DMS53 (cell line): ENCODE measurements at places on chromosomes 2 and 18.
A peak's percentile ranks its signal among the peaks of the same experiment; 100 is the strongest.

DNA sequence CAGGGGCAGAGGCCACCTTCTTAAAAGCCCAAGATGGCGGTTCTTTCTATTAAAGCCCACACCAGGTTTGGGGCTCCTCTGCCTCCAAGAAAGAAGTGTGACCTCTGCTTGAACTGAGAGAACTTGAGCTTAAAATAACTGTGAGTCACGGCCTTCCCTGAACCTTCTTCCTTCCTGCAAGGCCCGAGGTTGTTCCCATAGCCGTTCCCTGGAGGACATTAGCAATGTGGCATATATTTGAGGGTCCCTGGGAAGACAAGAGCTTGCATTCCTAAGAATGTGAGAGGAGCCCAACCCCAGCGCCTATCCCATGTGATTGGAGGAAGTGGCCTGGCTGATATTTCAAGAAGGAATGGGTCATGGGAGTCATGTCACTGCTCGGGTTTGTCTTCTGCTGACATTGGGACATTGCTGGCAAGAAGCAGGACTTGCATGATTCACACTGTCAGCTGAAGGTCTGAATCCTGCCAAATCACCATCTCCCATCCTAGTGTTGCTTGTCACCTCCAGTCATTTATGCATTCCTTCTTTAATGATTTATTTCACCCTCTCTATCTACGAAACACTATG is 168.1 kb downstream of the TRIB2 start:
- no peak for DNase-seq

GRCh38 chr2:201363857-201364560 is 6.9 kb upstream of the FLACC1 start:
- peak; percentile 82 for DNase-seq

GRCh38 chr2:126857502-126857901 is 41.2 kb upstream of the TEX51 start:
- DNase-seq, result no peak

- peak; percentile 48 for DNase-seq
Measured at GRCh38 chr18:48615566-48616401, 77.0 kb downstream of the CTIF start.

DNA sequence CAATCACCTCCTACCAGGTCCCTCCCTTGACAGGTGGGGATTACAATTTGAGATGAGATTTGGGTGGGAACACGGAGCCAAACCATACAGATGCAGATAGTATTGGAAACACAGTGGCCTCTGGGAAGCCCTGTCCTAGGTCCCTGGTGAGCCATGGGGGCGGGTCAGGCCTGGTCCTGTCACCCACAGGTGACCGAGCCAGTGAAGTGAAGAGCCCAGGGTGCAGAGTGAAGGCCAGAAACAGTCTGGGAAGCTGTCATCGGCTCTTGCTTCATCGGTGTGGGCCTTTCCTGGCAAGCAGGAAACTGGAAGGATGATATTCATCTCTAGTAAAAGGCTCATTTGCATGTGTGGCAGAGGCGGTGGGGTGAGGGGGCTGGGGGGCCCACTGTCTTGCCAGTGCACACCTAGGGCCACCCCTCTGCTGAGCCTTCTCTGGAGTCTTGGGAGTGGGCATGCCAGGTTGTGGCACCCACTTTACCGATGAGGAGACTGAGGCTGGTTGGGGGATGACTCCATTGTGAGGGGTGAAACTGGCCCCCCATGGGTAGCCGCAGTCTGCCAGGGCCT is 290.6 kb downstream of the NDUFA10 start:
- DNase-seq, result no peak

- no peak for DNase-seq
Measured at GRCh38 chr2:135257383-135258090, 205.4 kb downstream of the RAB3GAP1 start.

DNA sequence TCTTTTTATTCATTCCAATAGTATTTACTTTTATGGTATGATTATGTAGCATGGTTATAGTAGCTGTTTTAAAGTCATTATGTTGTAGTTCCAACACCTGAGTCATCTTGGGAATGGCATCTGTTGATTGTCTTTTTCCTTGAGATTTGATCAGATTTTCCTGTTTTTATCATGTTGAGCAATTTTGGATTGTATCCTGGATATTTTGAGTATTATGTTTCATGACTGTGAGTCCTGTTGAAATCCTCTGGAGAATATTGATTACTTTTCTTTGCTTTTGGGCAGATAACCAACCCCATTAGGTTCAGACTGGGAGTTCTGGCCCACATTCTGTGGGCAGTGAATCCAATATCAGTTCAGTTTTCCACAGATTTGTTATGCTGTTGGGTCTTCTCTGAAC is 163.2 kb upstream of the SPRED2 start:
- no peak for DNase-seq

GRCh38 chr2:160783474-160783873 is 289.9 kb upstream of the RBMS1 start:
- no peak for DNase-seq

- peak; percentile 54 for DNase-seq
Measured at GRCh38 chr2:172484253-172484652, 56.9 kb downstream of the ITGA6 start.

- peak; percentile 78 for DNase-seq
Measured at GRCh38 chr18:36828157-36828629, 609 bp downstream of the TPGS2 start.

GRCh38 chr2:179263446-179264367 is 925 bp downstream of the SESTD1 start:
- peak; percentile 81 for DNase-seq

GRCh38 chr2:164737612-164738081 is 104.0 kb downstream of the COBLL1 start:
- DNase-seq, result peak; percentile 96

- no peak for DNase-seq
Measured at GRCh38 chr2:190599546-190600220, 49.2 kb upstream of the NAB1 start.

GRCh38 chr2:199572571-199572970 is 114.8 kb upstream of the SATB2 start:
- no peak for DNase-seq

DNA sequence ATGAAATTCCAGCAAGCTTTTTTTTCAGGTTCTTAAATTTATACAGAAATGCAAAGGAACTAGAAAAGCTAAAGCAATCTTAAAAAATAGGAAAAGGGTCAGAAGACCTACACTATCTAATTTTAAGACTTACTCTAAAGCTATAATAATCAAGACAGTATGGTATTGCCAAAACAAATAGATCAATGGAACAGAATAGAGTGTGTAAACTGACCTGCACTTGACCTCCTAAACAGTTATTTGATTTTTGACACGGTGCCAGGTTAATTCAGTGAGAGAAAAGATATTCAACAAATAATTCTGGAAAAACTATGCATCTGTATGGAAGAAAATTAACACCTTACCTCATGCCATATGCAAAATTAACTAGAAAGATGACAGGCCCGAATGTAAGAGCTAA is 73.6 kb downstream of the OLA1 start:
- peak; percentile 46 for DNase-seq

DNA sequence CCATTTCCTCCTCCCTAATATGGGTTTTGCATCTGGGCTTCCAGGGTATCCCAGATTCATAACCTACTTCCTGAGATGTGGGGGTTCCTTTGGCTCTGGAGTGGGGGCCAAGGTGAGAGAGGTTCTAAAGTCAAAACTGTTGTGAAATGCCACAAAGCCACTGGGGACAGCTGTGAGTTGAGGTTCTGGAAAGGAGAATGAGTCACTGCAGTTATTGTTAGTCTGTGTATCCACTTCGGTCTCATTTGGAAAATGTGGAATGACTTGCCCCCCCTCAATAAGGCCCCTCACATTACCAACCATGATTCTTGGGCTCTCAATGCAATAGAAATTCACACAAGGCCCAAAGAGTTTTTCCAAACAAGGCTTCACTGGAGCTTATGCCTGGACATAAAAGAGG is 51.1 kb upstream of the LGALSL start:
- DNase-seq, result peak; percentile 43

DNA sequence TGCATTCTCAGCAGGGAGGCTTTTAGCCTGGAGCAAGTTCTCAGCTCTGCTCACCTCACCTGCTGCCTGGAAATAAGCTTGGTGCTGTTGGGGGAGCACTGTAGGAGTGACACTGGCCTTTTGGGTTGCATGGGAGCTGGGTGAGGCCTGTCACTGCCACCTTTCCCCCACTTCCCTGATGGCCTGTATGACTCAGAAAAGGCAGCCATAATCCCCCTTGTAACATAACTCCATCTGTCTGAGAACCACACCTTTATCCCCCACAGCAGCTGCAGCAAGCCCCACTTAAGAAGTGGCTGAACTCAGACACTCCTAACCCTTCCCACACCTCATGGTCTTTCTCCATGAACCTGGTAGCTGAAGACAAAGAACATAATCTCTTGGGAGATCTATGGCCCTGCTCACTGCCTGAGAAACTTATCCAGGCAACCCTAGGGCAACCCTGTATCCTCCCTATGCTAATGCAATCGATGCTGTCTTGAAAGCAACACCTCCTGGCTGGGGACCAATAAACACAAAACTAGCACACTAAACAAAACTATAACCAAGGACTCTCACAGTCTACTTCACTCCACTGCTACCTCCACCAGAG is 258.9 kb upstream of the OSR1 start:
- peak; percentile 83 for DNase-seq

DNA sequence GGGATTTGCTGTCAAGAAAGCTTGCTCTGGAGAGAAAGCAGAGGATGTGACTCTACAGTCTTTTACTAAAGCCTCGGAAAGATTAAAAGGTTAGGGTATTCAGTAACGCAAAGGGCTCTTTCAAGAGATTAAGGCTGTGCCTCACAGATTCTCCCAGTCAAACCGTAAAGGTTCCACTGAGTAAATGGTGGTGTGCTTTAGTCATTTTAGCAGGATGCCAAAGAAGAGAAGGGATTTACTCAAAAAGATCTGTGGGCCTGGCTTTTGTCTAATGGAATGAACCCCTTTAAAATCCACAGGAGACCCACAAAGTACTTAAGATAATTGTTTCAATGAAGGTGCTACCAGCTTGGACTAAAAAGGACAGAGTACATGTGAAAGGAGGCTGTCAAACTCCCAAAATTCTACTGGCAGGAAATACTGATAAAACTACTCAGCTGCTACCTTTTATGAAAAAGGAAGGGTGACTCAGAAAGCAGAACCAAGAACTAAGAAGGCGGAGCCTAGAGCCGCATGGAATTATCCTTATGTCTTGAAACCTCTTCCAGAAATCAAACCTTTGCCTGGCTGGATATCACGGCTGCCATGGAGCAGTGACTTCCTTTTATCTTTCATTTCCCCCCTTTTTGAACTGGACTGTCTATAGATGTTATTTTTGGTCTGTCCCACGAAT is 670.2 kb upstream of the ZEB2 start:
- DNase-seq, result no peak

DNA sequence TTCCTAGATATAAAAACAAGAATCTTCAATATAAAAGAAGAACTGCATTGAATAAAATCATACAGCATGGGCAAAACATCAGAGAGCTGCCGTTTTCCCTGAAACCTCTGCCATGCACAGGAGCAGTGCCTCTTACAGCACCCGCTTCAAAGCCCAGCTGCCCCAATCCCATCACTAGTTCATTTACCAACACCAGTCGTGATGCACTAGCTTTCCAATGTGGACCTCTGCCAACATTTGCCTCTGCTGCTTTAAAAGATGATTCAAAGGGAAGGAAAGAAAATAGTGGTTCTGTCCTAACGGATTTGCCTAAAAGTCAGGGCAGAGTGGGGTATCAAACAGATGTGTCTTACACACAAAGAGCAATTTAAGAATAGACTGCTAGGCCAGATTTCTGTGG is 43.4 kb upstream of the AP1S3 start:
- no peak for DNase-seq

DNA sequence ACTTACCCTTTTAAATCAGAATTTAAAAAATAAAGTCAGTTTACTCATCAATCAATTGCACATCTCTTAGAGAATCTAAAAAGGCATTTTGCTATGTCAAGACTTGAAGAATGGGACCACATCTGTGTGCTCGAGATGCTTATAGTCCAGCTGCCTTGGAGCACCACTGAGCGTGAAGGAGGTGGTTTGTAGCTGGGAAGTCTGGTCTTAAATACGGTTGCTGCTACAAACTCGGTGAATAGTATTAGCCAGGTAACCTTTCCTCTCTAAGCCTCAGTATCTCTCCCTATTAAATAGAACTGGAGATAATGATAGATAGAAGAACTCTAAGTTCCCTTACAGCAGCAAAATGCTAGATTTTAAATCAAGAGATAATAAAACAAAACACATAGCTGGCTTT is 289.7 kb downstream of the TRIB2 start:
- peak; percentile 21 for DNase-seq

- DNase-seq, result no peak
Measured at GRCh38 chr2:16114070-16114469, 173.7 kb downstream of the MYCN start.

- no peak for DNase-seq
Measured at GRCh38 chr2:108594982-108595464, 60.8 kb downstream of the LIMS1 start.

- no peak for DNase-seq
Measured at GRCh38 chr2:36338827-36339145, 16.8 kb upstream of the CRIM1 start.

- no peak for DNase-seq
Measured at GRCh38 chr2:44718431-44718830, 223.1 kb upstream of the SIX3 start.

GRCh38 chr2:127453392-127454171 is 35.4 kb downstream of the PROC start:
- DNase-seq, result peak; percentile 84

GRCh38 chr2:223513771-223514455 is 88.2 kb downstream of the SCG2 start:
- peak; percentile 51 for DNase-seq

DNA sequence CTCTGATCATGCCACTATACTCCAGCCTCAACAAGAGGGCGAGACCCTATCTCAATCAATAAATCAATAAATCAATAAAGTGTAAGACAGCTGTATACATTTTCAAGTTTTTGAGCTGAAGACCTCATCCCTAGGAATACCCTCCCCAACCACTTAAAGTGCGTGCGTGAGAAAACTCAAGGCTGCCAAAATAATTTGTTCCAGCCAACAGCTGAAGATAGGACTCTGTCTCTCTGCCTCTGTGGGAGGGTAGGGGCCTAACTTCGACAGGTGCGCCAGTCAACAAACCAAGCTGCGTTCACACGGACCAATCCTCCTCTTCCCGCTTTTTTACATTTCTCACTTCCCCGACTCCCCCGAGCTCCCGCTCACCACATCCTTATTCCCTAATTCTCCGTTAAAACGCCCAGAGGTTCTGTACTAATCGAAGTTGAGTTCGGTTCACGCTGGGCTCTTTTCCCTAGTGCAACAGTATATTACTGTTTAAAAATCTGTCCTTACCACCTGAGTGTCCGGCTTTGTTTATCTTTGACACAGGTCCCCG is 618 bp downstream of the POLR2D start:
- DNase-seq, result peak; percentile 64

DNA sequence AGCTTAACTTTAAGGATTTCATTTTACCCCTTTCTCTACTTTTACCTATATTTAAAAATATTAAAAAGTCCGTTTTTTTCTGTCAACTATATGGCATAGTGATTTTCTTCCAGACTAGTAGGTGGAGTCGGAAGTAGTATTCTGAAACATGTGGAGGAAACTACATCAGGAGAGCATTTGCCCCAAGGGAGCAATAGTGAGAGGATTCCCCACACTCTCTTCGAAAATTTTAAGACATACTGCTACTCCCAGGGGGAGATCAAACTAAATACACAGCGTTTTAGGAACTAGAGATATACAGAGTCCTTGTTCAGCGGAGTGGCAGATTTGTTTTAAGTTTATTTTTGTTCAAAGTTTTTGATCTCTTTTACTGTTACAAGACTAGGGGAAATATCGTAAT is 40.6 kb downstream of the METAP1D start:
- no peak for DNase-seq
